ENCODE measurements at places on chromosomes 3 and 15.

- no peak for DNase-seq
Observed at GRCh38 chr3:114839476-114839875, 307.6 kb downstream of the ZBTB20 start.

- DNase-seq, result no peak
Observed at GRCh38 chr3:170270282-170270881, 48.2 kb downstream of the PRKCI start.

- no peak for DNase-seq
Observed at GRCh38 chr15:23566071-23566554, 639 bp downstream of the MKRN3 start.

DNA sequence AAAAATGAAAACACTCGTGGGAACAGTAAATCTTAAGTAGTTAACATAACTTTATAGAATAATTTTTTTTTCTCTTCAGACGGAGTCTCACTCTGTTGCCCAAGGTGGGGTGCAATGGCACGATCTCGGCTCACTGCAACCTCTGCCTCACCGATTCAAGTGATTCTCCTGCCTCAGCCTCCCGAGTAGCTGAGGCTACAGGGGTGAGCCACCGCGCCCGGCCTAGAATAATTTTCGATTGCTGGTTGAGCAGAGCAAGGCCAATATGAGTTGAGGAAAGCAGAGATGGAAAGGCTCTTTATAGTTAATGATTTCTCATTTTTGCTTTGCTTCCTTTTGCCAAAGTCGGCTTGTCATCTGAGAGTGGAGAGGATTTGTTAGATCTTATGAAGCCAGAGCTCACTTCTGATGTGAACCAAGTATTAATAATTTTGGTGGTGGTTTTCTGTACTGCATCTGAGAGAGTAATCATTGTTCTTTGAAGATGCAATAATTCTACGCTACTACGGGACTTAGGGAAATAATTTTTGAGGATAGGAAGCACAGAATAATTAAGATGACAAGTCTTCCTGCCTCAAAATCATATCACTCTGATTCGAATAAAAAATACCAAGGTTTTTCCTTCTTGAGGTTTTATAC, 1.6 kb upstream of the GOLM2 start:
- DNase-seq, result no peak

DNA sequence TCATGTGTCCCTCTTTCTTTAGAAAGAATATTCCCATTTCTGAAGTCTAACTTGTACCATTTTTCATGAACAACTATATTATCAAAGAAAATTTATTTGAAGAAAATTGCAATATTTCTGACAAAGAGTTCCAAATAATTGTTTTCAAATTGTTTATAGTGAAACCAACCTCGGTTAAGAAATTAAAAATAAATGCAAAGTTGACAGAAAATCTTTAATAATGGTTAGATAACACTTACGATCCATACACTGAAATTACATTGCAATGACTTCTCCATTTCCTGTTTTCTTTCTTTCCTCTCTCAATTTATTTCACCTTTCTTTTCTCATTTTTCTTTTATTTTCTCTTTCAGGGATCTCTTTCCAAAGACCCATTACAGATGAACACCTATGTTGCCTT, 125.1 kb downstream of the STAC start:
- no peak for DNase-seq

DNA sequence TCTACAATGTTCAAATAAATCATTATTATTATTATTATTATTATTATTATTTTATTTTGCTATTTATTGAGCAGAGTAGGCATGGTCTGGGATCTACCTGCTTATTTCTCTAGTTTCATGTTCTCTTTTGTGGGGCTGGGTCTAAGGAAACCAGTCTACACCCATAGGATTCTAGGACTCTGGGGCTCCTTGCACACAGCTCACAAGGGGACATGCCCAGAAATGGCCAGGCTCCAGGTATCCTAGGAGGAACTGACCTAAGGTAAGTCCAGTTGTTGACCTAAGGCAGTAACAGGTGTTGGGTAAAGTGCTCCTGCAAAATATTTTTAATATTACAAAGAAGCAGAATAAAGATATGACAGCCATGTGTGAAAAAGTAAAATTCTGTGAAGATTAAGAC, 149.6 kb upstream of the TBL1XR1 start:
- DNase-seq, result no peak

- no peak for DNase-seq
Observed at GRCh38 chr3:188025555-188025954, 128.4 kb upstream of the LPP start.

- DNase-seq, result peak; percentile 18
Observed at GRCh38 chr3:112293368-112294321, at the start of gene SLC9C1. TSS of gene SLC9C1 (minus strand) at chr3:112294216. CDS start at chr3:112286791, 7,425 bp downstream.

DNA sequence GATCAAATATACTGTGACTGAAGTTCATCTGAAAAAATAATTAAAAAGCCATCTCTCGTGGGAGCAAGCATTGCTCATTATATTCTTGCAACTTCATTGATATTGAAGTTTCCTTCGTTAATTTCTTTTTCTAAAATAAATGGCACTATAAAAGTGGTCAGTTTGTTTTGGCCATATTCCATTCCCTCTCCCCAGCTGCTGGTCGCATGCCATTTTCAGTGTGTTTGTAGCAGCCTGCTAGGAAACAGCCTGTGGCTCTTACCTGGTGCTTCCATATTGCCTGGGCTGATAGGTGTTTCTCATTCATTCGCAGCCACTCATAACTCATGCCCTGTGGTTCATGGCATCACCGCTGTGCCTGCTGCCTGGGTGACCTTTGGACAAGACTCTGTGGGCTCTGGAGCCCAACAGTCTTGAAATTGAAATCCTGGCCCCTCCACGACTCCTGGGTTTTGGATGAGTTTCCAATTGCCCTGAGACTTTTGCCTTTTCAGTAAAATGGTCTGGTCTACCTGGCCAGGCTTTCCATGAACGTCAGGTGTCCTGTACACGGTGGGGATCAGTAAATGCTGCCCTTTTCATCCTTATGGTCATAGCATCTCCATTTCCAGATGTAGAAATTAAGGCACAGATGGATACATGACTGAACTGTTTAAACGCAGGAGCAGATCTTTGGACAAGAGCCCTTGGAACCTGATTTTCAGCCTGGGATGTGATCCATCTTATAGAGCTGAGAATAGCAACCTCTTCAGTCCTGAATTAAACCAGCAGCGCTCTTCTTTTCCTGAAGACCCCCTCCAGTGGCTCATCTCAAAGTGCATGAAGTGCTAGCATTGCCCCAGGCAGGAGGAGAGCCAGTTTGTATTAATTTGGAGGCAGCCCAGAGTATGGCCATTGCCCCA, 69.4 kb downstream of the SLCO3A1 start:
- DNase-seq, result no peak

GRCh38 chr3:3726549-3726948, 72.7 kb upstream of the LRRN1 start:
- no peak for DNase-seq

DNA sequence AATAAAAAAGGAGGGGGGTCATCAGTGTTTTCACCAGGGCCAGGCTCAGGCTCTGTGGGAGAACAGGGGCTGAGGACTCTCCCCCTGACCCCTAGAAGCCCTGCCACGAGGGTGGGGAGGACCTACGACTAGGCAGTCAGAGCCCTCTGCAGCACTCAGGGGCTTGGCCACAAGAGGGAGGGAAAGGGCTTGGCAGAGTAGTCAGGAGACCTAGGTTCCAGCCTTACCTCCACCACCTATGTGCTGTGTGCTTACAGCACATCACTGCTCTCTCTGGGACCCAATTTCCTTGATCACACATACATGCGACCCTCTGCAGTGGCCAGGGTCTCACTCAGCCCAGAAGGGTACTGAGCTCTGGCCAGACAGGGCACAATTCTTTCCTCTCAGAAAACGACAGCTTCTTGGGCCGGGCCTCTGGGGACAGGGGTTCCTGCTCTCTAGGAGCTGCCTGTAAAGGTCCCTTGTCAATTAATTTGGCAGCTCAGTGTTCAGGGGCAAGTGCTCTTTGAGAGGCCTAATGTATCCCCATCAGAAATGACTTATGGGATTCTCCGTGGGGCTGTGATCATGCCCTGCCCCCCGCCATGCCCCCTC, 16.4 kb upstream of the SKIC8 start:
- DNase-seq, result no peak

DNA sequence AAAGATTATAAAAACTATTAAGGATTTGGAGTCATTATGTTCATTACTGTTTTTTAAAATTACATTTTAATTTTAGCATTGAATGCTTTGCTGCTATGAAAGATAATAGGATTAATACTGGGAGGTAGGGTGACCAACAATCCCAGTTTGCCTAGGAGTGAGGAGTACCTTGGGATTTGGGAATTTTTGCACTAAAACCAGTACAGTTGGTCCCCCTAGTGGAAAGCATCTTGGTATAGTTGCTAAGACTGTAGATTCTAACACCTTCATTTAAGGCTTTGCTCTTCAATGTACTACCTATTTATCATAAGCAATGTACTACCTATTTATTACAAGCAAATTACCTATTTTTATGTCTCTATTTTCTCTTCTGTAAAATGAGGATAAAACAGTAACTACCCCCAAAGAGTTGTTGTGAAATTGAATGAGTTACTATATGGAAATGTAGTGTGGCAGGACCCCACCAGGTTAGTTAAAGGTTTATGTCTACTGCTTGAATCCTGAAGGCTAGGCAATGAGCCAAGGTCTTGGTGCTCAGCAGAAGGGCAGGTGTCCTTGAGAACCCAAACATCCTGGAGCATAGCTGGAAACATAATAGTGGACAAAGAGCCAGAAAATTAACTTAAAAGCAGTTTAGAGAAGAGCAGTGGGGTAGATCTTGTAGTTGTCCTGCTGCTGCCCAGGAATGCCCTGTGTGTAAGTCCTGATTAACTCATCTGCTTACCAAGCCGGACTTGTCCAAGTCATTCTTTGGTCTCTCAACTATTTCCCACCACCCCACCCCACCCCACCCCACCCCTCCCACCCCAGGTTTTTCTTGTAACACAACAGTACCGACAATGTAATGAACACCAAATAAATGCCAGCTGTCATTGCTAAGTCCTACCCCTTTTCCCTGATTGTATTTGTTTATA, 49.2 kb upstream of the NMD3 start:
- DNase-seq, result no peak

DNA sequence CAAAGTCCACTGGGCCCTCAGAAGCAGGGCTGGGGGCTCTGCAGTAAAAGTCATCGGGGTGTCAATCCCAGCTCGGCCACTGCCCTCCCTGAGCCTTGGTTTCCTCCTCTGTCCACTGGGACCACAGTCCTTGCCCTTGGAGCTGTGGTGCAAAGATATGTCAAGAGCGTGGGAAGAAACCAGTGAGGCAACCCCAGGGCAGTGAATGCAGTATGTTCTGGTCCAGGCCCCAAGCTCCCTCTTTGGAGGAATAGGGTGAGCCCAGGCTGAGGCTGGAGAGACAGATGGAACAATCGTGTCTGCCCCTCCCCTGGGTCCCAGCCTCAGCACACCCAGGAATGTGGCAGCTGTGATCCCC, 779 bp downstream of the GRIP2 start:
- DNase-seq, result no peak

- DNase-seq, result no peak
Observed at GRCh38 chr3:69628951-69629350, 110.3 kb upstream of the MITF start.

- DNase-seq, result no peak
Observed at GRCh38 chr3:98734735-98735134, 28.4 kb upstream of the ST3GAL6 start.

GRCh38 chr15:92143765-92144164, 249.9 kb upstream of the ST8SIA2 start:
- DNase-seq, result no peak

DNA sequence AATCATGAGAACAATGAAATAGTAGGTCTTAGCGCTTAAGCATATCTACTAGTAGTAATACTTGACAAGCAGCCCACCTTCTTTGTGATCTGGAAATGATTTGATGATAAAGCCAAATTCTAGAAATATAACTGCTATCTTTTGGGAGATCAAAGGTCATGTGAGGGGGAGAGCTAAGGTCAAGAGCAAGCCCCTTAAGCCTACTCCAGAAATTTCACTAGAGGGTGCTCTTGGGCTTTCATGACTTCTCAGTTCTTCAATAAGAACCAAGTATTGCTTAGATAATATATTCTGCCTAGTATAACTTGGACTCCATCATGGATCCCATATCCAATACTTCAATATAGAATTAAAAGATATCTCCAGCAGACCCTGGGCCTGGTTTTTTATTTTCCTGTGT, 319.6 kb downstream of the ZBTB20 start:
- DNase-seq, result no peak

DNA sequence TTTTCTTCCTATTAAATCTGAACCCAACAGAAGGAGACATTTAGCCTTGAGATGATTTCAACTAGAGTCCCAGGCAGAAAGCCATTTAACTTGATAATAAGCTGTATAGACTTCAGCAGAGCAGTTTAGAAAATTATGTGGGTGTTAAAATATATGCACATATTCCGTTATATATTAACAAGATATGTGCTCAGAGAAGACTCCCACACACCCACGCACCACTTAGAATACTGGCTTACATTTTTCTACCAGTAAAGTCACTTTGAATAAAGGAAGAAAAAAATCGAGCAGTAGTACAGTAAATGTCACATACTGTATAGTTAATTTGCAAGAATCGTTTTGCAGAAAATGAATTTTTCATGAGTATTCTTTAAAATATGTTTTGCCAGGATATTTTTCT, 599.3 kb downstream of the FGF12 start:
- no peak for DNase-seq

GRCh38 chr15:85063088-85063487, 81.4 kb downstream of the PDE8A start:
- no peak for DNase-seq

- peak; percentile 33 for DNase-seq
Observed at GRCh38 chr3:155744010-155744625, 753 bp downstream of the PLCH1 start.

DNA sequence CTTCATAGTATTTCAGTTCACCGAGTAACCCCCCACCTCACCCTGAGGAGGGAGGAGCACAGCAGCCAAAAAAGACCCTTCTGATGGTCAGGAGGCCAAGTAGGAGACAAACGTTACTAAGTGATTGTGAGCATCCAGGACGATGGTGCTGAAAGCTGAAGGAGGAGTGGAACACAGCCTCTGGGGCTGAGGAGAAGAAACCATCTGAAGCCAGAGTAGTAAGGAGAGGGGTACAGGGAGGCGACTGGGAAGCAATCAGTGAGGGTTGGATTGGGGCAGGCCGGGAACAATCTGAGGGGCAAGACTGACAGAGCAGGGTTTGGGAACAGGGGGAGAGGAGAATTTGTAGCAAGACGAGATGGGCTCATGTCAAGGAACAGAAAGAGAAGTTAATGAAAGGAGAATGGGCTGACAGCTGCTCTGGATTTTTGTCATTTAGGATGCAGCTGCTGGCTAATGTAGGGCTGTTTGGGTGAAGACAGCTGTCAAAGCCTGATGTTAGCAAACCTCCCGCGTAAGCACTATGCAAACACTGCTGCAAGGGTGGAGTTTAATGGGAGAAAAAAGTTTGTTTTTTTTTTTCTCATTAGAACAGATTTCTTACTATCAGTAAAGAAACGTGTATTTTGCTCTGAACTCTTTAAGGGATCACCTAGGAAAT, 622.2 kb downstream of the EDEM1 start:
- no peak for DNase-seq

GRCh38 chr3:140719841-140720614, 42.2 kb downstream of the TRIM42 start:
- DNase-seq, result no peak

Data from stimulated activated CD4-positive, alpha-beta T cell treated with anti-CD3 and anti-CD28 coated beads, Interleukin-4, amount 100 ng/mL, for 48 hours (primary cell).